Activated T-cell treated with anti-CD3 and anti-CD28 coated beads for 4 hours (primary cell): ENCODE measurements at places on chromosomes 11 and 22.

DNA sequence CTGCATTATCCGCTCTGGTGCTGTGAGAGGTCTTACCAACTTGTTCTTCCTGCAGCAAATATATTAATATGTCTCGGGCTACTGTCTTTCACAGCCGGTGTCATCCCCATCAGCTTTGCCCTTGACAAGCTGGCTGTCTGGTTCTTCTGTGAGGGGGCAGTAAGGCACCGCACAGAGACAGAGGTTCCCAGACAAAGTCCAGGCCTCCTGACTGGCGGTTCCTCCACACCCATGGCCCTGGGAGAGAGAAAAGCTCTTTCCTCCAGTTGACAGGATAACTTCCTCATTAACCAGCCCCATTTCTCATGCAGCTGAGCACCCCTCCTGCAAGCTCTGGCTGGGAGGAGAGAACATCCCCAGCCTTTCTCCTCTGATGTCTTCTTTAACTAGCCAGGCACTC is 212.5 kb upstream of the SEZ6L start:
- no peak for DNase-seq

GRCh38 chr11:42422090-42422489 is 889.7 kb upstream of the API5 start:
- DNase-seq = no peak

DNA sequence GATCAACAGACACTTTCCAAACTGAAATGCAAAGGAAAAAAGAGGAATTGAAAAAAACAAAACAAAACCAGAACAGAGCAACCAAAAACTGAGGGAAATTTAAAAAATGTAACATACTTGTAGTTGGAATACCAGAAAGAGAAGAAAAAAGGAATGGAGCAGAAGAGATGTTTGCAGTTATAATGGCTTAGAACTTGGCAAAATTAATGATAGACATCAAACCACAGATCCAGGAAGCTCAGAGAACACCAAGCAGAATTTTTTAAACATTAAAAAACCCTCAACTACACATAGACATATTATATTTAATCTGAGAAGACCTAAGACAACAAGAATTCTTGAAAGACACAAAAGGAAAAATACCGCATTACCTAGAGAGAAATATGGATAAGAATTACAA is 46.1 kb downstream of the ASCL2 start:
- no peak for DNase-seq

DNA sequence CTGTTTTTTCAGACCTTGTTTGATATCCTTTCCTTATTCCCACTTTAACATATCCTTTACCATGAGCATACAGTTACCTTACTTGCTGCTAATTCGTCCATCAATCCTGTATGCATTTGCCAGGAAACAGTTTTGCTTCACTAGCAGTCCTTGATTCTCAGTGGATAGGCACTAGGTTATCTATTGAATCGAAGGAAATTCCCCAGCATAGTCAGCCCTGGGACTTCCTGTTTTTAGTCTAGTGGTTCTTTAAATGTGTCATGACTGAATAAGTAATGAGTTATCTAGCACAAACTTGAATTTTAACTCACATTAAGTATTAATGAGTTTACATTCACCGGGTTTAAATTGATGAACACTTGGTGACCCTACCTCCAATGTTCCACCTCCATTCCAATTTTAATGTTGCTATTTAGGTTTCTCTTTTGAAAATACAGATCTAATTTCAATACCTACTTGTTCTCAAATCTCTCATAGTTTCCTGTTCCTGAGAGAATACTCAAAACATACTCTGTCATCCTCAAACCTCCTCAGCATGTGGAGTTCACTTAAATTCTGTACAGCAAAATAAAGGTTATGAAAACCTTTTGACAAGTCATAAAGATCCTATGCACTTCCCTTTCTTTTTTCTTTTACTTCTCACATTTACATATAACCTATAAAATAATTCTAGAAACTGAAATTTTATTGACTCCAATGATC is 1375.1 kb upstream of the TENM4 start:
- DNase-seq = no peak

- DNase-seq = no peak
Observed at GRCh38 chr11:46259971-46260560, 17.4 kb upstream of the CREB3L1 start.

GRCh38 chr11:35548925-35549561 is 23.6 kb upstream of the PAMR1 start:
- no peak for DNase-seq

DNA sequence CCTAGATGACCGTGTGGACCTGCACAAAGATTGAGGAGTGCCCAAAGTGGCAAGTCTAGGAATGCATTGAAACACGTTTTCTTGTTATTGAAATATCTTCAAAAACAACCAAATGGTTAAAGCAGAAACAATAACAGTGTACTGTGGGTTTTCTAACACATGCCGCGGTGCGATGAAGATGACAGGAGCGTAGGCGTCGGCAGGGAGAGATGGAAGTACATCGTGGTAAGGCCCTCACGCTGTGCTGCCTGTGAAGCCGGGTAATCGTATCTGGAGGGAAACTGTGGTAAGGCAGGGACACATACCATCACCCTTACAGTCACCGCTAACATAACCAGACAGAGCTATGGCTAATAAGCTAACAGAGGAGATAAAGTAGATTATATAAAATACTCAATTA is 261.4 kb downstream of the TBC1D22A start:
- no peak for DNase-seq

GRCh38 chr11:75816561-75817239 is 1.7 kb downstream of the UVRAG start:
- DNase-seq = no peak

DNA sequence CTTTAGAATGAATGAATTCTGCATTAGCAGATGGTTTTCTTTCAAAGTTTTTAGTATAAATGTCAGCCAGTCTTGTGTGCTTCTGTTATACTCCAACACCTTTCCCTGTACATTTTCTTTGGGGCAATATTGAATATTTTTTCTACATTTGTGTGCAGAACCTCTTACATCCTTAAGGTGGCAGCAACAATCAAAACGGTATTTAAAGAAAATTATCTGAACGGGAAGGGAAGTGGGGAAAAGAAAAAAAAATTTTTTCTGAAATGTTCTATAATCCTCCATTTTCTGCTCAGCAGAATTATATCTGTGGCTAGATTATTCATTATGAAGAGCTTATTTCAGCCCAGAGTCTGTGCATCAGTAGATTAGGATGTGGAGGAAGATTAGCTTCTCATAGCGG is 347.3 kb upstream of the RAG2 start:
- no peak for DNase-seq
